CD4-positive, alpha-beta T cell treated with Interleukin-4 for 1 hour (primary cell): ENCODE measurements at places on chromosomes 13 and 19.

GRCh38 chr19:46726971-46727501, 10.1 kb upstream of the PRKD2 start:
- no peak for DNase-seq

- DNase-seq, result no peak
These were observed 76.1 kb downstream of the RGCC start for GRCh38 chr13:41533266-41534052.

- DNase-seq, result no peak
These were observed 31.1 kb downstream of the SLC7A1 start for GRCh38 chr13:29564373-29564772.

DNA sequence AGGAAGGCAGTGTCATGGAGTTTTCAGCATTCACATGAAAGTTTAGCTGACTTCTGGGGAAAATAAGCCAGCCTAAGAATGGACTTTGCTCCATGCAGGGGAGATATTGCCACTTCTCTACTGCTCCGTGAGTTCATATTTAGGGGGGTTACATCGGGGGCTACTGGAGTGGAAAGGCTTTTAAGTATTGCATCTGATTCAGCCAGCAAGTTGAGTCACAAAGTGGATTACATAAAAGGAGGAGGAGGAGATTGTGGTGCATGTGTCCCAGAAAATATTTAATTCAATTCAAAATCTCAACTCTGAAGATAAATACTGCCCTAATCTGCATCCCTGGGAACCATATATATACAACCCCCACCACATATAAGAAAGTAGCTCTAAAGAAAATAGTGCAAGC, 617.2 kb downstream of the DCT start:
- DNase-seq, result no peak

DNA sequence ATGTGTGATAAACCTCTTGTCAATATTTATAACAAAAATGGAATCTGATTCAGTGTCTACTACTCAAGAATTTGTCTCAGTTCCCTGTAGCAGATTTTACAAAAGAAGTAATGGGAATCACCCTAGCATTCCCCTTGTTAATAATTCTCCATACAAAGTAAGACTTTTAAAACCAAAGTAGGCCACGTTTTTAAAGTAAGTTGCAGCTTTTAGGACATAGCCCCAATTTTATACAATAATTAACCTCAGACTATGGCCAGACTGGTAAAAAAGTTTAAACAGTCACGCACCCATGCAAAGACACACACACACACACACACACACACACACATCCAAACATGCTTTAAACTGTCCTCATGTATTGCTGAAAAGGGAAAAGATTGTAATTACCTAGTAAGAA, 589.9 kb downstream of the PCDH9 start:
- DNase-seq, result no peak

DNA sequence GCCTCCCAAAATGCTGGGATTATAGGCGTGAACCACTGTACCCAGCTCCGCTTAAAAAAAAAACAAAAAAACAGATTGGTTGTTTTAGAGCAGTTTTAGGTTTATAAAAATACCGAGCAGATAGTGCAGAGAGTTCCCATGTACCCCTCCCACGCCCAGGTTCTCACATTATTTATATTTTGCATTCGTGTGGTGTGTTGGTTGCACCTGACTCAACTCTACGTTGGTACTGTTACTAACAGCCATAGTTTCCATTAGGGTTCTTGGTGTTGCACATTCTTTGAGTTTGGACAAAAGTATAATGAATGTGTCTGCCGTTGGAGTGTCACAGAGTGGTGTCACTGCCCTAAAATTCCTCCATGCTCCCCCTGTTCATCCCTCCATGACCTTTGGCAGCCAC, 29.1 kb downstream of the MYO9B start:
- no peak for DNase-seq

- no peak for DNase-seq
These were observed 31.1 kb upstream of the ATP12A start for GRCh38 chr13:24648983-24649687.

- DNase-seq, result no peak
These were observed 11.2 kb downstream of the ACTN4 start for GRCh38 chr19:38658462-38659306.

DNA sequence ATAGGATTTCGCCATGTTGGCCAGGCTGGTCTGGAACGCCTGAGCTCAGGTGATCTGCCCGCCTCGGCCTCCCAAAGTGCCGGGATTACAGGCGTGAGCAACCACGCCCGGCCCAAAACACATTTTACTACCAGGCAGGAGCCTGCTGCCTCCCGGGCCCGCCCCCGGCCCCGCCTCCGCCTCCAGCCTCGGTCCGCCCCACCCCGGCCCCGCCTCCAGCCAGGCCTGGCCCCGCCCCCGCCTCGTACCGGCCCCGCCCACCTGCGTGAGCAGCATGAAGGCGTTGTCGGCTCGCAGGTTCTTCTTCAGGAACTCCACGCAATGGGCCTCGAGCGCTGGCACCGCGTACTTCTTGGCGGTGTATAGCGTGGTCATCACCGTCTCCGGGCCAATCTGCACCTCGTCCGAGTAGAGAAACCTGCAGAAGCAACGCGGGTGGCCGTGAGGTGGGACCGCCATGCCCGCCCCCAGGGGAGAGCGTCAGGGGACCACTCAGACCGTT, 22.7 kb downstream of the BTBD2 start:
- DNase-seq, result no peak

DNA sequence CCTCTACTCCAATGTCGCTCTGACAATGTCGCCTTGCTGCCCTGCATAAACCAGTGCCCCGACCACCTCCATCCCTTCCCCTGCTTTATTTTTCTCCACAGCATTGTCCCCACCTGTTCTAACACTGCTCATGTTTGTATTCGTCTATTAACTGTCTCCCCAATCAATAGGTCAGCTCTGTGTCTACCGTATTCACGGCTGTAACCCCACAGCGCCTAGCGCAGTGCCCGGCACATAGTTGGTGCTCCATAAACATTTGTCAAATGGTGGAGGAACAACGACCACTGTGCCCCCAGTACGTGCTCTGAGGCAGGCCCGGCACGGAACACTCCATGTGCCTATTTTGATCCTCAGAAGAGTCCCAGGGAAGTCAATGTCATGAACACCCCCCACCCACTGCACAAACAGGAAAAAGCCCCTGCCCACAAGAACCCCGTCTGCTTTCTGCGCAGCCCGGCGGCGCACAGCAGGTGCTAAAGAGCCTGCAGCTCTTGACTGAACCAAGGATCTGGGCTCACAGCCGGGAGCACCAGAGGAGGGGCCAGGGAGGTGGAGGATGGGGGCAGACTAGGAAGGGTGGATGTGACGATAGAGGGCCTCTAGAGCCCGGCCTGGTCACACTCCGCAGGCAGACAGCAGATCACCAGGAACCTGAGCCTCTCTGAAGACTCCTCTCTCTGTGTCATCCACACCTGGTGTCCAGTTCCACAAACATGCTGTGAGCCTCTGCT, 1.8 kb upstream of the CEACAM16 start:
- DNase-seq, result no peak

GRCh38 chr13:26707122-26708006, 53.2 kb downstream of the GPR12 start:
- DNase-seq, result peak; percentile 58

- no peak for DNase-seq
These were observed 7.3 kb downstream of the SIX5 start for GRCh38 chr19:45761714-45762113.
